Neural crest cell (in vitro differentiated cells): ENCODE measurements at places on chromosomes 4 and X. TPM values are rescaled to one million over a fixed set of nuclear protein-coding genes. Genes with fewer than 3 reads are reported as not detected.
A peak's percentile ranks its signal among the peaks of the same experiment; 100 is the strongest.

DNA sequence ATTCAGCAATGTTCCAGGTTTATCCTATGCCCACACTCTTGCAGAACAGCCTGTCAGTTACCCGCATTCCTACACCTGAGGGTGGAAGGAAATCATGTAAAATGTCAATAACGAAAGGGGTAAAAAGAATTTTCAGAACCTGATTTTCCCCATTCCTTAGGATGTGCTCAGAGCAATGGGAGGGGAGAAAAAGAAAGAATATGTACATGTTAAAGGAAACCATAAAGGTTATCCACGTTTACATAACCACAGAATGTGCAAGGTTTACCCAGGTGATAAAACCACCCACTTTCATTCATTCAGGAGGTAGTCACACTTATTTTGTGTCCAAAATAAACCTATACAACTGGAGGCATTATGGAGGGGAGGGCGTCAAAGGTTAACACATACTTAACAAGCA lies 335.5 kb downstream of the ZNF674 start:
- no peak for DNase-seq

DNA sequence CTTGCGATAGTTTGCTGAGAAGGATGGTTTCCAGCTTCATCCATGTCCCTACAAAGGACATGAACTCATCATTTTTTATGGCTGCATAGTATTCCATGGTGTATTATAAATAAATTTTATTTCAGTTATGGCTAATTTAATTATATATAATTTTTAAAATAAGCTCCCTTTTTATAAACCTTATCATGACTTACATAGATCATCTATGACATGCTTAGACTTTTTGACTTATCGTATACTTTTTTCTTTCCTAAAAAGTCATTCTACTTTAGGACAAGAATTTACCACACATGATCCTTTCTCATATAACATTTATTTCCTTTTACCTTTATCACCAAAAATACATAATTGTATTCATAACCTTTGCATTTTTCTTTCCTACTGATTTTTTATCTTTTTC lies 376.5 kb downstream of the CCSER1 start:
- no peak for DNase-seq

DNA sequence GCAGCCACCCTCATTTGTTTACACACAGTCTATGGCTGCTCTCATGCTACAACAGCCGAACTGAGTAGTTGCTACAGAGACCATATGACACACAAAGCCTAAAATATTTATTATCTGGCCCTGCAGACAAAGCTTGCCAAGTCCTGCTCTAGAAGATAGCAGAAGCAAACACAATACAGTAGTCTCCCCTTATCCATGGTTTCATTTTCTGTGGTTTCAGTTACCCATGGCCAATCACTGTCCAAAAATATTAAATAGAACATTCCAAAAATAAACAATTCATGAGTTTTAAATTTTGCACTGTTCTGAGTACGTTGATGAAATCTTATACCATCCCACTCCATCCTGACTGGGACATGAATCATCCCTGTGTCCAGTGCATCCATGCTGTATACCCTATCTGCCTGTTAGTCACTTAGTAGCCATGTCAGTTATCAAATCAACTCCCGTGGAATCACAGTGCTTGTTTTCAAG lies 40.2 kb upstream of the ZNF81 start:
- no peak for DNase-seq

DNA sequence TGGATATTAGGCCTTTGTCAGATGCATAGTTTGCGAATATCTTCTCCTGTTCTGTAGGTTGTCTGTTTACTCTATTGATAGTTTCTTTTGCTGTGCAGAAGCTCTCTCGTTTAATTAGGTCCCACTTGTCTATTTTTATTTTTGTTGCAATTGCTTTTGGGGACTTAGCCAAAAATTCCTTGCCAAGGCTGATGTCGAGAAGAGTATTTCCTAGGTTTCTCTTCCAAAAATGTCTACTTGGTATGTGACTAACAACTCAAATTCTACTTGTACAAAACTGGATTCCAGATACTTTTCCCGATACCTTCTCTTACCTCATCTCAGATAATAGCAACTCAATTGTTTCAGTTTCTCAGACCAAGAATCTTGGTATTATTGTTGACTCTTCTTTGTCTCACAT lies 142.4 kb upstream of the GLRA2 start:
- no peak for DNase-seq

The HMGN5 gene
- 5.0 and 8.2 TPM in 2 replicates for total RNA-seq

- no peak for DNase-seq
Measured at GRCh38 chr4:54475546-54475945, 182.2 kb upstream of the KIT start.

- DNase-seq: no peak
Measured at GRCh38 chr4:153763404-153763803, 3.6 kb upstream of the RNF175 start.

The MAGIX gene
- total RNA-seq: 1.4 and 1.6 TPM in 2 replicates

DNA sequence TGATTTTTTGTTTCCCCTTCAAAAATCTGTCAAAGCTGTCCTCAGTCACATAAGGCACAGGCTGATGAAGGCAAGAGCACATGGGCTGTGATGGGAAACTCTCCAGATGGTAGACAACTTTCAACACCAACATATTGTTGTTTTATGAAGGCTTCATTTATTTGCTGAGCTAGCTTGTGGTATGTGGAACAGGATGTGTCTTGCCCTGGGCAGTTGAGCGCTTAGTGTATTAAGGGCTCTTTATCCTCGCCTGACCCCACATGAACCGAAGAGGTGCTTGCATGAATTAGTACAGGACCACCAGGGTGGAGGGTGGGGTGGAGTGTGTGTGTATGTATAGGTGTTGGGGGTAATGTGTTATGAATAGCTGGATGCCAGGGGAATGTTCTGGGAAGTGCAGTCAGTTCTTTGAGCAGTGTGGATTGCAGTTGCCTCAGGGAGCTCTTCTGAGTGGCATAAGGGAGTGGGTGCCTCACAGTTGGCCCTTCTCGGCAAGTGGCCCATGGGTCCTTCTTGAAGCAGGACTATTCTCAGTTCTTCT lies 103.1 kb downstream of the PHEX start:
- DNase-seq: peak; percentile 8

GRCh38 chrX:15973946-15974345 lies 119.3 kb upstream of the AP1S2 start:
- DNase-seq: no peak

- DNase-seq: no peak
Measured at GRCh38 chr4:183838987-183839712, 66.0 kb upstream of the STOX2 start.

DNA sequence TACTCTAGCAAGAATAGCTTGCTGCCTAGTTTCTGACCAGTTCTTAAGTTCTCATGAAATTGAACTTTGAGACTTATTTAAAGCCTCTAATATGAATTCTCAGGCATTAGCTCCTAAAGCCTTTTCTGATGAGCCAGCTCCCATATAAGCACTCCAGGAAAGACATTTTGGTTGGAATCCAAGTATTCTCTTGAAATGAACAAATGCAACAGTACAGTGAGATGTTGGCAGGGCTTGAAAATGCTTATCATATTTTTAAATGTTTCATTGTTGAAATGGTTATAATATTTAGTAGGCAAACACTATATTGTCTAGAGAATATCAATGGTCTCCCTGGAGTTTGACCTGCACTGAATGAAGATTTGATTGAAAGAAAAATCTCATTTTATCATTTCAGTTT lies 240.3 kb downstream of the ANK2 start:
- DNase-seq: no peak

The SPANXA2 gene
- not detected in 2 replicates for total RNA-seq

GRCh38 chr4:136342666-136343065 lies 1189.6 kb downstream of the PCDH18 start:
- no peak for DNase-seq

GRCh38 chr4:26724534-26724933 lies 136.1 kb upstream of the STIM2 start:
- DNase-seq: no peak

GRCh38 chrX:134685668-134686067 lies 27.4 kb upstream of the PLAC1 start:
- DNase-seq: no peak

- DNase-seq: no peak
Measured at GRCh38 chr4:11286533-11286932, 142.2 kb downstream of the HS3ST1 start.

DNA sequence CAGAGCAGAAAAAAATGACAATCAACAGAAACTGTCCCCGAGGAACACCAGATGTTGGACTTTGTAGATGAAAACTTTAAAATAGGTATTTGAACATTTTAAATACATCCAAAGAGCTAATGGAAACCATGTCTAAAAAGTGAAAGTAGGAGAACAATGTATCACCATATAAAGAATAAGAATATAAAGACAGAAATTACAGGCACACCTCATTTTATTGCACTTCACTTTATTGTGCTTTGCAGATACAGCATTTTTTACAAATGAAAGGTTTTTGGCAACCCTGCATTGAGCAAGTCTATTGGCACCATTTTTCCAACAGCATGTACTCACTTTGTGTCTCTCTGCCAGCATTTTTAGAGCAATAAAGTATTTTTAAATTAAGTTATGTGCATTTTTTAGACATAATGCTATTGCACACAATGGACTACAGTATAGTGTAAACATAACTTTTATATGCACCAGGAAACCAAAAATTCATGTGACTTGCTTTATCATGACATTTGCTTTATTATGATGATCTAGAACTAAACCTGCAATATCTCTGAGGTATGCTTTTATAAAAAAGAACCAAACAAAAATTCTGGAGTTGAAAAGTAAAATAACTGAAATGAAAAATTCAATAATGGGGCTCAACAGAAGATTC lies 212.4 kb upstream of the CASK start:
- DNase-seq: no peak

DNA sequence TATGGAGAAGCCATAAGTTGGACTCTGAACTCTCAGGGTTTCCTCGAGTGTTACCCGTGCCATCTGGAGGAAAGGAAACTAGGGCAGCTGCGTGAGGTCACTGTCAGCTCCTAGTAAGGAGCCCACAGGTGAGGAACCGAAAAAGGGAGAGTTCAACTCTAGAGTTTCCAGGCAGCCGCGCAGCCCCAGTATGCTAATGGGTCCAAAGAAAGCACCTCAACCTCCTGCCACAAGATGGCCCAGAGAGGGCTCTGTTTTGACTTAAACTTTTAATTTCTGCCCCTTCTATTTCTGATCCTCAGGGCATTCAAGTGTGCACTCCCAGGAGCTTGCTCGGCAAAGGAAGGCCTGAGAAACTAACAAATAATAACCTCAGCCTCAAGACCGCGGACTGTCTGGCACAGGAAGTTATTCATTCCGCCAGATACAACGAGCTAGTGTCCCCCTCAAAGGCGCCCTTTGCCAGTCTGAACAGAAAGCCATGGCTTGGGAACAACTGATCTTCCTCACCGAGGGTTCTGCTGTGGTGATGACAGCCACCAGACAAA lies 13.9 kb downstream of the SCARB2 start:
- no peak for DNase-seq

DNA sequence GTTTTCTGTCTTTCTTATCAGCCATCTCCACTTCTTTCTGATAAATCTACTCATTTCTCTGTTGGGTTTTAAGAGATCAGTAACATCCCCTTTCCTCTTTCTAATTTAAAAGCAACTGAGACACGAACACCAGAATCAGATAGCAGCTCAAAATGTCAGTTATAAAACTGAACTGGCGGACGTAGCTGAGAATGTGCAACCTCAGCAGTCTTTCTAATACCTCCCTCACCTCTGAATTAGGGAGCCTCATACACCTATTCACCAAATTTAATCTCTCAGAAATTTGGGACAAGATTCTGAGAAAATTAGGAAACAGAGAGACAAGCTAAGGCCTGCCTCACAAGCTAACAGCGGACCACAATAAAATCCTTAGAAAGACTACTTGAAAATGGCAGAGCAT lies 52.0 kb upstream of the ACSL4 start:
- DNase-seq: no peak

- no peak for DNase-seq
Measured at GRCh38 chr4:102667001-102667400, 93.8 kb downstream of the MANBA start.

- no peak for DNase-seq
Measured at GRCh38 chr4:20859097-20859781, 159.0 kb downstream of the PACRGL start.

DNA sequence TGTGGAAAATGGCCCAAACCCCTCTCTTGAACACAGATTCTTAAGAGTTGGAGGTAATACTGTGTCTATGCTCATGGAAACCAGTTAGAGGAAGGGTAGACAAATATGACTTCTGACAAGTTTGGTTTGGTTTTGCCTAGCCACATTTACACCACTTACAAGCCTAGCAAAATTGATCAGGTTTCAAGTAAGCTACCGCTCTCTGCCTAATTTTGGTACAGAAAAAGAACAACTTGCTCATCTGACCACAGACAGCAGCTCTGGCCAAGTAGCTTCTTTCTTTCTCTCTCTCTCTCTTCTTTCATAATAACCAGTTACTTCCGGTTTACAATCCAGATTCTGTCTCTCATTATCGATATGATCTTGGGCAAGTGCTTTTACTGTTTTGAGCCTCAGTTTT lies 260.0 kb downstream of the GLUD2 start:
- no peak for DNase-seq

The ARSJ gene
- total RNA-seq: 0.49 and 0.89 TPM in 2 replicates
